Astrocyte of the hippocampus (primary cell): ENCODE measurements at places on chromosomes 13 and 19.
A peak's percentile ranks its signal among the peaks of the same experiment; 100 is the strongest.

DNA sequence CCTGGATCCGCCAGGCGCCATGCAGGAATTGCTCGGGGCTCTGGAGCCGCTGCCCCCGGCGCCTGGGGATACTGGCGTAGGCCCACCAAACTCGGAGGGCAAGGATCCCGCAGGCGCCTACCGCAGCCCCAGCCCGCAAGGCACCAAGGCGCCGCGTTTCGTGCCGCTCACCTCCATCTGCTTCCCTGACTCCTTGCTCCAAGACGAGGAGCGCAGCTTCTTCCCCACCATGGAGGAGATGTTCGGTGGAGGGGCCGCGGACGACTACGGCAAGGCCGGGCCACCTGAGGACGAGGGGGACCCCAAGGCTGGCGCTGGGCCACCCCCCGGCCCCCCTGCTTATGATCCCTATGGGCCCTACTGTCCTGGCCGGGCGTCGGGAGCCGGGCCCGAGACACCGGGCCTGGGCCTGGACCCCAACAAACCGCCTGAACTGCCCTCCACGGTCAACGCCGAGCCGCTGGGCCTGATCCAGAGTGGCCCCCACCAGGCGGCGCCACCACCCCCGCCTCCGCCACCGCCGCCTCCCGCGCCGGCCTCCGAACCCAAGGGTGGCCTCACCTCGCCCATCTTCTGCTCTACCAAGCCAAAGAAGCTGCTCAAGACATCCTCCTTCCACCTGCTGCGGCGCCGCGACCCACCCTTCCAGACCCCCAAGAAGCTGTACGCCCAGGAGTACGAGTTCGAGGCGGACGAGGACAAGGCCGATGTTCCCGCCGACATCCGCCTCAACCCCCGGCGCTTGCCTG lies 6.1 kb downstream of the PRR12 start:
- no peak for DNase-seq

GRCh38 chr19:6498294-6499036 lies 3.6 kb downstream of the TUBB4A start:
- DNase-seq, result no peak

- DNase-seq, result peak; percentile 68
These were observed 2.5 kb downstream of the PCDH8 start for GRCh38 chr13:52845766-52846566.

DNA sequence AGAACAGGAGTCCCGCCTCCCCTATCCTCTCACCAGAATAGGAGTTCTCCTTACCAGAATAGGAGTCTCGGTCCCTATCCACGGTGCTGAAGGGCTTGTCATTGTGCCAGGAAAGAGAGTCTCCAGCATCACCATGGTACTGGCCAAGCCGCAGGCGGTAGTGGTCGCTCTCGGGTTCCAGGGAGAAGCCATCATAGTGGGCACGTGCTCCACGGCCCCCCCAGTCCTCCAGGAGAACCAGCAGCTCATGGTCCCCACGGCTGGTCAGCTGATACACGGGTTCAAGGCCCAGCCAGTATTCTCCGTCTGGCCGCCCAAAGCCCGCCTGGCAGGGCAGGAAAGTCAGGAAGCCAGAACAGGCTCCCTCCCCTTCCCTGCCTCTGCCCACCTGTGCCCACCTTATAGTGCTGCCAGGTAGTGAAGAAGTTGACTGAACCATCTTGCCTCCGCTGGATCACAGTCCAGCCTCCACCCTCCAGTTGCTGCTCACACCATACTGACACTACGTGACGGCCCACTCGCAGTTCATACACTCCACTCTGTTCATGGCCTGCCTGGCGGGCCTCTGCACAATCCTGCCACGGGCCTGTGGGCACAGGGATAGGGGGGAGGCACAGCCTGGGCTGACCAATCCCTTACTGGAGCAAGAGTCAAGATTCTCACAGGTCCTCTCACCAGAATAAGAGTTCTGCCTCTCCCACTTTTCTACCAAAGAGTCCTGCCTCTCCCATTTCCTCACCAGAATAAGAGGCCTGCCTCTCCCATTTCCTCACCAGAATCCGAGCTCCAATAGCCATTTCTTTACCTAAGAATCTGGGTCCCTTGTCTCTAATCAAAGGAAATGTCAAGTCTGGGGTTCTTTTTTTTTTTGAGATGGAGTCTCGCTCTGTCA lies 7.4 kb downstream of the SHFL start:
- DNase-seq, result no peak

GRCh38 chr19:14352526-14352925 lies 28.7 kb upstream of the ADGRE5 start:
- DNase-seq, result no peak

DNA sequence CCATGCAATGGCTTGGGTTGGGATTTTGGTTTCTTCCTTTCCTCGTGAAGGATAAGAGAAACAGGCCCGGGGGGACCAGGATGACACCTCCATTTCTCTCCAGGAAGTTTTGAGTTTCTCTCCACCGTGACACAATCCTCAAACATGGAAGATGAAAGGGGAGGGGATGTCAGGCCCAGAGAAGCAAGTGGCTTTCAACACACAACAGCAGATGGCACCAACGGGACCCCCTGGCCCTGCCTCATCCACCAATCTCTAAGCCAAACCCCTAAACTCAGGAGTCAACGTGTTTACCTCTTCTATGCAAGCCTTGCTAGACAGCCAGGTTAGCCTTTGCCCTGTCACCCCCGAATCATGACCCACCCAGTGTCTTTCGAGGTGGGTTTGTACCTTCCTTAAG lies 24.1 kb downstream of the SPC24 start:
- no peak for DNase-seq

DNA sequence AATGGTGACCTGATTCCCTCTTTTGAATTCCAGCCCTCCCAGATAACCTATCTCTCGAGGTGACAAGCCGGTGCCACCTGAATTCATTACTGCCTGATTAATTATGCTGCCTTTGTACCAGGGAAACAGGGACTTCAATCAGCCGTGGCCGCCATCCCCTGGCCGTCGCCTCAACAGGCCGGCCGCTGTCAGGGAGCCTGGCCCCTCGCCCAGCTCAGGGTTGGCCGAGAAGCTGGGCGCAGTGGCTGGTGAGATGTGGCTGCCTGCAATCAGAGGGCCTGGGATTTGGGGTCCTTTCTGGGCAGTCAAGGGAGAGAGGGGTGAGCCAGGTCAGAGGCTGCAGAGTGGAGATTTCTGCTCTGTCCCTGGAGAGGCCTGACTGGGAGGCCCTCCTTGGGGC lies 91.2 kb downstream of the KCTD15 start:
- peak; percentile 15 for DNase-seq

DNA sequence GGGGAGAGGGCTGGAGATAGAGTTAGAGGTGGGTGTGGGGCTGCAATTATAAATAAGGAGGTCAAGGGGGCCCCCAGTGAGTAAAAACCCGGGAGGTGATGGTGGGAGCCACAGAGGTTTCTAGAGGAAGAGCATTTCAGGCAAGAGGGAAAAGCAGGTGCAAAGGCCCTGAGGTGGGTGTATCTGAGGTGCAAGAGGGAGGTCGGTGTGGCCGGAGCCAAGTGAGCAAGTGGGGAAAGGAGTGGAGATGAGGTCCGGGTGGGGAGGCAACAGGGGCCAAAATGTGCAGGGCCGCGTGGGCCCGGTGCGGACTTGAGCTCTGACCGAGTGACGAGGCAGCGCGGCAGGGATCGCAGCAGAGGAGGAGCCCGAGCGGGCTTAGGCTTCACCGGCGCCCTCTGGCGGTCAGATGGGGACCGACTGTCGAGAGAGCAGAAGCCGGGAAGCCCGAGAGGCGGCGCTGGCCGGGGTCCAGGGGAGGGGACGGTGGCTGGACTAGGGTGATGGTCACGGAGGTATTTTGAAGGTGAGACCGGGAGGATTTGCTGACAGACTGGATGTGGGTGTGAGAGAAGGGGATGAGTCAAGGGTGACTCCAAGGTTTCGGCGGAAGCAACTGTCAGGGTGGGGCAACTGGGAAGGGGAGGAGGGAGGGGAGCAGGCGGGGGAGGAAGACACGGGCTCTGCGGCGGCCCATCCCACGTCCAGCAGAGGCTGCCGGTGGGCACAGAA lies 17.7 kb upstream of the SPACA4 start:
- peak; percentile 94 for DNase-seq

GRCh38 chr19:55487924-55488687 lies at the start of gene SSC5D:
TSS of gene SSC5D (plus strand) at chr19:55488436. CDS start at chr19:55488590, 154 bp downstream.
- DNase-seq, result peak; percentile 71

DNA sequence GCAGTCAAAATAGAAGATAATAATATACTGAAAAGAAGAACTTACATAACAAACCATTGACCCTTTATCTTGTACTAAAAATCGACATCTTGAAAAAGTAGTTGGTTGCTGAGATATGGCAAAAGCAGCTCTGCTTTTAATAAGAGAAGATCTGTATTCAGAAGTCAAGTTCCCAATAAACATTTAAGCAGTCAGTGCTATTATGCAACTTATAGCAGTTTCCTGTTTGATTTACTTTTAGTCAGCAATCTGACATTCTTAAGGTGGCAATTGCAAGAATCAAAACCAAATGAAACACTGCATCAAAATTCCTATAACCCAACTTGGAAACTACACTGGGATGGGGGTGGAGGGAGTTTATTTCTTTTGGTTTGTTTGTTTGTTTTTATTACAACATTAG lies 165.5 kb downstream of the TBC1D4 start:
- DNase-seq, result no peak

DNA sequence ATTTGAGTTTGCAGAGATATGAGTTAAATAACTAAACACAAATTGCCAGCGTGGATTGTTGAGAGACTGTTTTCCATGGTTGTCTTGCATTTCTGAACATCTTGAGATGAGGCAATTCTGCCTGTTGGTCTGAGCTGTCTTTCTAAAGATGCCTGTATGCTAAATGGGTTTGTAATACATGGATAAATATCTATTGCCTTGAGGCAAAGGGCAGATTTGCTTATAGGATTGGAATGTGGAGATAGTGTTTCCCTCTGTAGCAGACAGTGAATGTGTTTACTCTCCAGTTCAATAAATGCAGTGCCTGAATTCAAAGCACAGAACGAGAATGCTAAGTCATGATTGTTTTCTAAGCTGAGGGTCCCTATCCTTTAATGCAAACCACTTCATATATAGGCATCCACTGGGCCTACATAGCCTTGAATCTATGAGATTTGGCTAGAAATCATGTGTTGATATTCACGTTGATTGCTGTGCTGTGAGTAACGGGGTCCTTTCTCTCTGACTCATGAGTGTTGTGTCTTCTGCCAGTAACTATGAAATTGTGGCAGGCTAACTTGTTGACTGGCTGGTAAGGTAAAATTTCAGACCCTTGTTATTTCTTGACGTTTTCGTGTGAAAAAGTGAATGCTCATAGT lies 2554.8 kb downstream of the PCDH9 start:
- DNase-seq, result peak; percentile 35

DNA sequence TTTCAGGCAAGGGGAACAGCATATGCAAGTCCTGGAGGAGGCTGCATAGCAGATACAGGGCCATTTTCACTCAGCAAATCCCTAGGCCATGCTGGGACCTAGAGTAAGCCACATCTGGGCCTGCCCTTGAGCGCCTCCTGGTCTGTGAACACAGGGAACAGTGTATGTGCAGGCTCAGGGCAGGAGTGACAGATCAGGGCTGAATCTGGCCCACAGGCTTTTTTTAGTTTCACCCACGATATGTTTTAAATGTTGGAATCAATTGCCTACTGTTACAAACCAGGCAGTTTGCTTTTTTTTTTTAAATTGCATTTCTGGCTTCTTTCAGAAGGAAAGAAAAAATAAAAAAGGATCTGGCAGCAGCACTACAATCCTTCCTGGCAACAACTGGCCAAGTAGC lies 1.5 kb upstream of the TMEM145 start:
- no peak for DNase-seq

GRCh38 chr13:31094331-31095015 lies 67.2 kb downstream of the HSPH1 start:
- no peak for DNase-seq

GRCh38 chr13:99311748-99312492 lies 4.7 kb upstream of the GPR183 start:
- DNase-seq, result no peak

DNA sequence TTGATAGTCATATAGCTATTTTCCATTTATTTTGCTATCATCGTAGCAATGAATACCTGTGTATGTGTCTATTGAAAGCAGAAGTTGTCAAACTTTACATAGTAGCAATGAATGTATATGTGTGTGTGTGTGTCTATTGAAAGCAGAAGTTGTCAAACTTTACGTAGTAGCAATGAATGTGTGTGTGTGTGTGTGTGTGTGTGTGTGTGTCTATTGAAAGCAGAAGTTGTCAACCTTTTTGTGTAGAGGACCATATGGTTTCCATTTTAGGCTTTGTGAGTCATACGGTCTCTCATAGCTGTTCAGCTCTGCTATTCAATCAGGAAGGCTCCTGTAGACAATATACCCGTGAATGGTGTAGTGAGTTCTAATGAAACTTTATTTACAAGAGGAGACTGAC lies 20.8 kb downstream of the NLRP4 start:
- no peak for DNase-seq

DNA sequence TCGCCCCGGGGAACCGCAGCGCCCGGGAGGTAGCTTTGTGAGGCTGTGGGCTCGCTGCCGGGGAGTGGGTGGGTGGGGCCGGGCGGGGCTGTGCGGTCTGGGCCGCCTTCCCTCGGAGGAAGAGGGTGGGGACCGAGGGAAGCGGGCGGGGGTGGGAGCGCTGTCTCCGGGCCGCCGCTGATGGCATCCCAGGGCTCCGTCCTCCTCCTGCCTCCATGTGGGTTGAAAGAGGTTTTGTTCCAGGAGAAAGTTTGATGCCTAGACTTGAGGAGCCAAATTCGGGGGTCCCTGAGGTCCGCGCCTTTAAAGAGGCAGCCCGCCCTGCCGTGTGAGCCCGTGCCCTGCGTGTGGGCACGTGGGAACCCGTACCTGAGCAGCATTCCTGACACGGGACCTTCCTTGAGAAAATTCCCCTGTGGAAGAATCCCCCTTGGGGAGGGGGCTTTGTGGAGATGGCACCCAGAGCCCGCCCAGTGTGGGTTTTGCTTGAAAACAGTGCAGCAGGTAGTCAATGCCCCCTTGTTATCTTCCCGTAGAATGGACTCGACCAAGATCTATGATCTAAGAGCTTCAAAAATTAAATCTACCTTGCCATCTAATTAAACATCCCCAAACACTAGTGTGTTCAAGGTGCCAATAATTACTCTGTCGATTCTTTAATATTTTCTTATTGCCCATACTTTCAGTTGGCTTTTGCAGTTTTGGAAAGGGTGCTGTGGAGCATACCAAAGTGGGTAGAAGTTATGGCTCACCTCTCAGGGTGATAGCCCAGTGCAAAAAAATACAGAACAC lies 107.8 kb downstream of the RXFP2 start:
- no peak for DNase-seq

- DNase-seq, result no peak
These were observed 33.7 kb upstream of the ZSCAN5A start for GRCh38 chr19:56348289-56348877.

DNA sequence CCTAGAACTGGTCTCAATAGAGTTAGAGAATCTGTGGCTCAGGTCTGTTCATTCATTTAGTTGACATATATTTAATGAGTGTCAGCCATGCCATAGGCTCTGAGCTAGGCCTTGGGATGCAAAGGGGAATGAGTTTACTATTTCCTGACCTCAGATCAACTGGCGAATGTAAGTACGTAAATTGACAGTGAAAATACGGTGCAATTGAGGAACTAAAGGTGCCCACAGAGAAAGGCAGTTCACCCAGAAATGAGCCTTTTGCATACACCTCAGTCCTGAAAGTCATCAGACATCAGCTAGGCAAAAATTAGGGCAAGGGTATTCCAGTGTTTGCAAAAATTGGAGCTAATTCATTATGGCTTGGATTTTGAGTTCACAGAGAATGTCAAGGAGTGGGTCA lies 20.6 kb upstream of the UPF3A start:
- no peak for DNase-seq
